ENCODE measurements at places on chromosomes 7 and 10. TPM values are rescaled to one million over a fixed set of nuclear protein-coding genes. Genes with fewer than 3 reads are reported as not detected.

Gene EN2
- total RNA-seq: under 0.01 TPM

Gene MYL7
- total RNA-seq: not detected

Gene RBP4
- 0.09 TPM for total RNA-seq

Gene EPO
- total RNA-seq: not detected

Data from smooth muscle cell of the umbilical artery (primary cell).